CD4-positive, alpha-beta memory T cell (primary cell): ENCODE measurements at places on chromosomes 1 and 21. TPM values are rescaled to one million over a fixed set of nuclear protein-coding genes. Genes with fewer than 3 reads are reported as not detected.
A peak's percentile ranks its signal among the peaks of the same experiment; 100 is the strongest.

GRCh38 chr1:228226956-228227791 lies 19.3 kb downstream of the OBSCN start:
- DNase-seq = no peak

DNA sequence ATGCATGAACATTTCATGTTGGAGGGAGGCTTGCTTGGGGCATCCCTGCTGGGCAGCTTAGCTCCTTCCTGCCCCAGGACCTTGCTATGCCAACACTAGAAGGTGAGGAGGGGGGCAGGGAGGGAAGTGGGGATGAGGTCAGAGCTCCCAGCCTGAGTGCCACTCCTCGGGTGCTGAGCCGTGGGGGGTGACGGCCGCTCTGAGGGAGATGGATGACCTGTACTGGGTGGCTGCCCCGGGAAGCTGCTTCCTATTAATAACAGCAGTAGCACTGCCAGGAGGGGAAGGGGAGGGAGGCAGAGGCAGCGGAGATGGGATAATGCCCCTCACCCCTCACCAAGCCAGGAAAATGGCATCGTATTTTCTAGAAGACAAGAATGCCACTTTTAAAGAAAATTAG lies 60.6 kb downstream of the UBIAD1 start:
- DNase-seq = no peak

DNA sequence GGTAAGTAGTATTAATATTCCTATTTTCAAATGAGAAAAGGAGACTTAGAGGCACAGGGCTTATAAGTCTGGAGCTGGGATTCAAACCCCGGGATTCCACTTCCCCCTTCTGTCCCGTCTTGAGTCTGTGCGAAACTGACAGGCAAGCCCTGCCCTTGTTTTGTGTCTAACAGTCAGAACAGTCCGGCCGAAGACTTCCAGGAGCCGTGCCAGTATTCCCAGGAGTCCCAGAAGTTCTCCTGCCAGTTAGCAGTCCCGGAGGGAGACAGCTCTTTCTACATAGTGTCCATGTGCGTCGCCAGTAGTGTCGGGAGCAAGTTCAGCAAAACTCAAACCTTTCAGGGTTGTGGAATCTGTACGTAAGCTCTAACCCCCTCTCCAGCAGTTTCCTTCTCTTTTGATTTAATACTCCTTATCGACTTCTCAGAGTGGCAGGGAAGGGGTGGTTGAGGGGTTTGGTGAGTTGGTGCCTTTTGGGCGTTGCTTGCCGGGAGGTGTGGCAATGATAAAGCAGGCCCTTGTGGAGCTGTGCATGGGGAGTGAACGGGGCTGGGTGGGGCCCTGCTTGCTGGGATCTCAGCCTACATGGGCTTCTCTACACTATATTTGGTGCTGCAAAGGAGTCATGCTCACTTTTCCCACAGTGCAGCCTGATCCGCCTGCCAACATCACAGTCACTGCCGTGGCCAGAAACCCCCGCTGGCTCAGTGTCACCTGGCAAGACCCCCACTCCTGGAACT lies 29.4 kb downstream of the IL6R start:
- no peak for DNase-seq

DNA sequence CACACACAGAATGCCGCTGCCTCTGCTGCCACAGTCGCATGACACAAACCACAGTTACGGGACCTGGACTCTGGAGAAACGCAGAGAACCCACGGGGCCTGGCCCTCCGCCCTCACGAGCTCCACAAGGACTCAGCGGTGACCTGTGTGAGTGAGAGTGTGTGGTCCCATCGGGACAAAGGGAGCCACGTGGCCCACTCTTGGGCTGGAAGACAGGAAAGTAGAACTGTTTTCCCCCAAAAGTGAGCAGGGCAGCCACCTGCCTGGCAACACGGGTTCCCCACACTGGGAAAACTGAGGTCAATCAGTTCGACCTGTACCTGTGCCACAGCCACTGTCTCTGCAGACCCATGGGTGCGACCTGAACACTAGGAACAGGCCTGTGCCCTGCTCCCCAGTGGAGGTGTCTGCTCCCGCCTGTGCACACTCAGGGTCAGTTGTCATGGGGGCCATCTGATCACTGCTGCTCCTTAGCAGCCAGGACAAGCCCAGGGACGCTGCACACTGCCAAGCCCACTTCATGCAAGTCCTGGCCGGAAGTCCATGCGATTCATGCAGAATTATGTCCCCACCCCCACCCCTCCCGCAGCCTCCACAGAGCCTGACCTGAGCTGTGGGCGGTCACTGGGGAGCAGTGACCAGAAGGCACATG lies 54.4 kb upstream of the ADARB1 start:
- DNase-seq = no peak

DNA sequence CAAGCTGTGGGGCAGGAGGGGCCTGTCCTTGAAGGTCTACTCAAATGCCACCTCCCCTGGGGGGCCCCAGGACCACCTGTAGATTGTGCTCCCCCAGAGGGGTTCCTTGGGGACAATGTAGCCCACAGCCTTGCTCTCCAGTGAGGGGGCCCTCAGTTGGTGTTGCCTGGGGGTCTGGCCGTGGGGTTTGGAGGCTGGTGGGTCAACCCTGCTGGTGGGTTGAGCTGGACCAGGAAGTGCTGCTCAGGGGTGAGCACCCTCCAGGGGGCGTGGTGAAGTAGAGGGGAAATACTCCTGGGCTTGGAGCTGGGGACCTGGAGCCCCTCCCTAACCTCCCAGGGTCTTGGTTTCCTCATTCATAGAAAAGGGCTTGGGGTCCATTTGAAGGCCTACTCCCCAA lies 143.6 kb upstream of the WNT4 start:
- no peak for DNase-seq

Gene S100A10
- 231 TPM for total RNA-seq

DNA sequence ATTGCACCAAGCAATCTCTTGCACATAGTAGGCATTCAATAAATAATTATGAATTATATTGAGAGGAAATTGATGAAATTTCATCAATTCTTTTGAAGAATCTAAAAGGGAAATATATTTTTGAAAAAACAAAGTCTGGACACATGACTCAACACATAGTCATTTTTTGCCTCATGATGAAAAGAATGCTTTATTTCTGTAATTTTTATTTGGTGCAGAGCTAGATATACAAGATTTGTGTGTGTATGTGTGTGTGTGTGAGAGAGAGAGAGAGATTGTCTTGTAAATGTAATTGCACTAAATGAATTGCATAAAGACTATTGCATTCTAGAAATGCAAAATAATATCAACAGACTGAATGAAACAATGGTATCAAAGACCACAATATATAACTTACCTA lies 206.2 kb upstream of the C1orf87 start:
- no peak for DNase-seq

DNA sequence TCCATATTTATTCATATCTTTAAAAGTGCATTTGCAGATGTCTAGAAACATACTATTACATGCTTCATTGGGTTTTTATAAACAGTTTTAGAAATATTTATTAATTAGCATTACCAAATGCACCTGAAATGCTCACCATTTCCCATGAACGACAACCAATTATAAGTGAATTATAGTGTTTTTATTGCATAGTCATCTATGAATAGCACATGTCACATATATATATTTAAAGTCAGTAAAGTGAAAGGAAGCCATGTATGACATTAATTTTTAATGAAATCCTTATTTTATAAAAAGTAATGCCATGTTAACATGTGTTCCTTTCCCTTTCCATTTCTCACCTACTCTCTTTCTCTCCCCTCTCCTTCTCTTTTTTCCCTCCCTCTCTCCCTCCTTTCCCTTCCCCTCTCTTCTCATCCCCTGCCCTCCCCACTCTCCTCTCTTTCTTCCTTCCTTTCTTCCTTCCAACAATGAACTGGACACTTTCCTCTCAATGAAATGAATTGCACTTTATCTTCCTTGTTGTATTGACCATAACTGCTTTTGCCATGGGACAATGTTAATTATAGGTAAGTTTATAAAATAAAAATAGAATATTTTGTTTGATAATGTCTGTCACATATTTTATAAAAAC lies 179.3 kb downstream of the NCAM2 start:
- no peak for DNase-seq

GRCh38 chr1:187960125-187960638 lies 1131.4 kb downstream of the PLA2G4A start:
- DNase-seq = no peak

DNA sequence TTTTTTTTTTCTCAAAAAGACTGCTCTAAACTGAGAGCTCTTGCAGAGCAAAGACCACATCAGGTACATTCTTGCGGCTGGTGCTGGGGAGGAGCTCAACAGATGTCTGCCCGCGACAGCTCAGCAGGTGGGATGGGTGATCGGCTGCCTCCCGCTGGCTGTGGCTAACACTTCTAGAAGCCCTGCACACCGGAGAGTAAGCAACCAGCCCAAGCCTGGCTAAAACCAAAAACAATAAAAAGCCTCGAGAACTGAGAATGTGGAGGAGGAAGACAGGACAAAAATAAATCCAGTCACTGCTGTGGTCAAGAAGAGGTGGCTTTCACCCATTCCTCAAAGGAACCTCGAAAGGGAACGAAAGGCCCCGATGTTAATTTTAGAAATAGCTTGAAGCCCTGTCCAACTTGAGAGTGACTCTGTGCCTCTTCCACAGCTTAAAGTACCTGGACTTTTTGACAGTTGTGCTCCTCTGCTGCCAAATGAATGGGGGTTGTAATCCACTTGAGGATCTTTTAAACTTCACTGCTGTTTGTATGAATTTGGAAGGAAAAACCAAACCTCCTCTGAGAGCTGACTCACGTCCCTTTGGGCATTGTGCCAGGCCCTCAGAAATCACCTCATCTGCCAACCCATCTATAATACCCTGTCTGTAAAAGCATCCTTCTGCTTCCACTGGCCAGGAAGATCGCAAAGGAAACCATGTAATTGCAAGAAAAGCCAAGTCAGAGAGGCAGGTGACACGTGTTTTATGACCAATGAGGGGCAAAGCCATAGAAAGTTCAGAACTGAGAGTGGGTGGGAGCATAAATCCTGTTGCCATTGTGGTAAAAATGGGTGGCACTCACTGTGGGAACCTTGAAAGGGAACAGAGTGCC lies 78.6 kb downstream of the KCNN3 start:
- peak; percentile 82 for DNase-seq

GRCh38 chr1:178310685-178311105 lies 186.1 kb downstream of the CLEC20A start:
- DNase-seq = peak; percentile 29

Gene GRHL3
- total RNA-seq = not detected

DNA sequence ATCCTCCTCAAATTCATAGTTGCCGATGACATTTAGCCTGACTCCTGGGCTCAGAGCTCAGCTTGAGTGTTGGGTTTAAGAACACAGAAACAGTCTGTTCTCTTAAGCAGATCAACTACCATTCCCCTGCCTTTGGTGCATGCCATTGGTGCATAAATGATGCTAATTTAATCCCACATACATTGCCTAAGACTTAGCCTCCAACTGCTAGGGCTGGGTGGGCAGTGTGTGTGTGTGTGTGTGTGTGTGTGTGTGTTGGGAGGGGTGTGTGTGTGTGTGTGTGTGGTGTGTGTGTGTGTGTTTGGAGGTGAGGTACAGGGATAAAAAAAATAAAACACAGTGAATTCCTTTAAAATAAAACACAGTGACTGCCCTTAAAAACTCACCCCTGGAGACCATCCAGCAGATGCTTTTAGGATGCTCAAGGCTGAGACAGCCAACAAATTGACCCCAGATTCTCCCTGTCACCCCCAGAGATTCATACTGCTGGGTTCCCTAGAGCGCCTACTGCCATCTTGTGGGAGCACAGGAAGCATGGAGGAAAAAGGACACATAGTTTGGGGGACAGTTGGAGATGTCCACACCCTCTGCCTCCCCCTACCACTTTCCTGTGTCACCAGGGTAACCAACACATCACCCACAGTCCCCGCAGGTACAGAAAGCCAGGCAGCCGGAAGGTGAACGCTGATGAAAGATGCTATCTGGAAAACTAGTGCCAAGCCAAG lies 30.6 kb downstream of the KLHDC7A start:
- no peak for DNase-seq

- no peak for DNase-seq
Observed at GRCh38 chr1:65470766-65471165, 50.3 kb downstream of the LEPR start.

DNA sequence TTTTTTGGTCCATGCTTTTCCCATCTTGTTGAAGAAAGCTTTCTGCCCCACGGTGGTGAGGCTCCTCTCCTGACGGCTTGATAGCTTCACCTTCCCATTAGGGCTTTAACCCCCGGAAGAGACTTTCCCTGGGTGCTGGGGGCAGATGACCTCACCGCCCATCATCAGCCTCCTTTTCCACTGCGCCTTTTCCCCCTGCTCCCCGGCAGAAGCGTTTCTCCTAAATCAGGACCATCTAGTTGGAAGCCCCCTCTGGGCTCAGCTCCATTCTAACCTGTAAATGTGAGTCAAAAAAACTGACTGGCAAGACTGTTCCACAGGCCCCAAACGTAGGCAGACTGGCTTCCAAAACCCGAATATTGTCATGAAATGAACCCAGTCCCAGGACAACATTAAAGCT lies 6.7 kb downstream of the POFUT2 start:
- no peak for DNase-seq

GRCh38 chr1:10659218-10659617 lies 137.2 kb downstream of the CASZ1 start:
- no peak for DNase-seq

GRCh38 chr1:69167876-69168275 lies 399.8 kb upstream of the LRRC7 start:
- no peak for DNase-seq

DNA sequence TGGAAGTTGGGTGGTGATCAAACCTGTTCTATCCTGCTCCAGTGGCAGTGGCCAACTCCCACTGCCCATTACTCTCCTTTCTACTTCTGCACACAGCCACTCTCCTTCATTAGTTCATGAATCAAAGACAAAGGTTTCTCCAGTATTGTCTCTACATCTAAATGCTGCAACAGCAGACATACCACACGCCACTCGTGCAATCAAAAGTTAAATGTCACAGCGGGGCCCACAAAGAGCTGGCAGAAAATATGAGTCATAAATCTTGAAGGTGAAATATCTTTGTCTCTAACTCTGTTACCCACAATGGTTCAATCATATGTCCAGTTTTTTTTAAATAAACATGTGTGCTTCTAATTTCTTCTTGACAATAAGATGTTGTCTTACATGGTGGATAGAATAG lies 13.3 kb downstream of the APCS start:
- no peak for DNase-seq

Gene GREM2
- total RNA-seq = 1.6 TPM

Gene NBL1
- 22.8 TPM for total RNA-seq

Gene FAM177B
- 0.30 TPM for total RNA-seq

- DNase-seq = no peak
Observed at GRCh38 chr1:201044119-201044518, 20.6 kb upstream of the KIF21B start.

GRCh38 chr1:153355445-153356071 lies 2.1 kb upstream of the S100A9 start:
- DNase-seq = peak; percentile 15

Gene UHMK1
- total RNA-seq = 72.5 TPM

Gene ARMH1
- total RNA-seq = 64.0 TPM

GRCh38 chr1:181669246-181669645 lies 185.9 kb downstream of the CACNA1E start:
- no peak for DNase-seq

Gene FCGR3B
- not detected for total RNA-seq

- DNase-seq = no peak
Observed at GRCh38 chr21:45607909-45608295, 35.6 kb upstream of the PCBP3 start.

Gene C8B
- not detected for total RNA-seq

GRCh38 chr1:43327549-43328292 lies 9.9 kb upstream of the MPL start:
- no peak for DNase-seq

- DNase-seq = no peak
Observed at GRCh38 chr1:200437556-200438203, 27.8 kb upstream of the ZNF281 start.
